ENCODE measurements at places on chromosomes 2 and 18.
A peak's percentile ranks its signal among the peaks of the same experiment; 100 is the strongest.

DNA sequence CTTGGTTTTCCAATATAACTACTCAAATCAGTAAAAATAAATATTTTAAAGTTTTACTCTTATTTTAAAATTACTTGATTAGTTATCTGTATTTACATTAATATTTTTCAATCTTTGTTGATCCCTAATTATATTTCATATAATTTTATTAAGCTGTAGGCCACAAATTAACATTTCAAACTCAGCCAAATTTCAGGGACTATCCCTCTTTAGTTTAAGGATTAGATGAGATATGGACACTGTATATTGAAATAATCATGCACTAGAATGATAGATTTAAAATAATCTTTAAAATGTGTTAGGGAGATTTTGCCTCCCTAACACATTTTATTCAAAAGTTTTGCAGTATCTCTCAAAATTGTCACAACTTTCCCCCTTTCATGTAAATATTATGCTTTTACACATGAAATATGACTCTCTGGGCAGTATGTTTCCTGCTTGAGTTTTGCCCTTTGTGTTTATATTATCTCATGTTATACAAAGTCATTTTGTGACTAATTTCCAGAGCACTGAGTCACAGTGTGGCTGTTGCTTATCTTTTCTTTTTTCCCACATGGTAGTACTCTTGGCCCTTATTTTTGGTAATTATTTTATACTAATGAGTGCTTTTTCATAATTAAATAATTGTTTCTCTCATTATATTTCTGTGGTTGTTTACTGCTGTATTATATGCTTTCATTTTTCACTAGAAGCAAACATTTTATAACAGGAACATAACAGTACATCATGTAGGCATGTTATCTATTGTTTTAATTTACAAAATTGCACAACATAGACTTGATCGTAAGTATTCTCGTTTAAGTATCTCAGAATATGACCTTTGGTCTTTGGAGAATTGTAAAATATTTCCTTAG is 1.2 kb downstream of the TFPI start:
- DNase-seq = peak; percentile 78

GRCh38 chr2:40611196-40611595 is 159.3 kb upstream of the SLC8A1 start:
- DNase-seq = no peak

DNA sequence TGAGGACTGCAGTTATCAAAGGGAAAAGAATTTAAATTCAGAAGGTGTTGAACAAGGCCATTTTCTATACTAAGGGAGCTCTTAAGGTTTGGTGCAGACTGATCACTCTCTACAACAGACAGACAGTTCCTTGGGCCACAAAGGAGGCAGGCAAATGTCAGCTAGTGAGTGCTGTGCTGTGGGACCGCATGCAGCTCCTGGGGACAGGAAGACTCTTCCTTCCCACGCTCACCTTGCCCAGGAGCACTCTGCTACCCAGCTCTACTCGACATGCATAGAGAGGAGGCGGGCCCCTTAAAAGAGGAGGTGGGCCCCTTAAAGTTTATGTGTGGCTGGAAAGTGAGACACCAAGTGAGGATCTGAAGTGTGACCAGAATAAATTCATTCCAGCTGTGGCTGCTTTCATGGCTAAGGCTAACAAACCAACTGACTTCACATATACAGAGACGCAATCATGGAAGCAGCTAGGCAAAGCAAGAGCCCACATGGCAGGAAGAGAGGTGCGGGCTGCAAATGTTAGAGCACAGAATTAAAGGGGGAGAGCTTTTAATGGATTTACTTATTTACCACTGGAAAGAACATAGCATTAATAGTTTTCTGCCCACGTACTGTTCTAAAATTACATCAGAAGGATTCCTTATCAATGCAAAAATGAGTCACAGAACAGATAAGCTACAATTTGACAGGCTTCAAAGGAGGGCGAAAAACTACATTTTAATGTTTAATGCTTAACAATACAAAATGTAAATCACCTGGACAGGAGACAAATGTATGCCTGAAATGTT is 101.4 kb upstream of the RNU4ATAC start:
- DNase-seq = no peak

DNA sequence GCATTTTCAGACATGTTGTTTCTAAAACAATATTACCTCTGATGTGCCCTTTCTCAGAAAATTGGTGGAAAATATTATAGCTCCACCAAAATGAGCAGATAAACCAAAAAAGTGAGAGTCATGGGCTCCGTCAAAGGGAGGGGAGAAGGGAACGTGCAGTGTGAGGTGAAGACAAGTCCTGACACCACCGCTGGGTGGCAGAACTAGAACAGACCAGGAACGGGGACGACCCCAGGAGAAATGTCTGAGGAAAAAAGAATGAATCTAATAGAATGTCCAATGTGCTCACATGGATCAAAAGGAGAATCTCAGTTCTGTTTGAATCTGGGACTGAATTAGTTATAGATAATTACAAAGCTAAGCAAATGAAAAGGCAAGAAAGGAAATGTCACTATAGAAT is 22.6 kb upstream of the BCL2 start:
- DNase-seq = peak; percentile 32

GRCh38 chr2:88563129-88563528 is 64.1 kb downstream of the EIF2AK3 start:
- DNase-seq = no peak

DNA sequence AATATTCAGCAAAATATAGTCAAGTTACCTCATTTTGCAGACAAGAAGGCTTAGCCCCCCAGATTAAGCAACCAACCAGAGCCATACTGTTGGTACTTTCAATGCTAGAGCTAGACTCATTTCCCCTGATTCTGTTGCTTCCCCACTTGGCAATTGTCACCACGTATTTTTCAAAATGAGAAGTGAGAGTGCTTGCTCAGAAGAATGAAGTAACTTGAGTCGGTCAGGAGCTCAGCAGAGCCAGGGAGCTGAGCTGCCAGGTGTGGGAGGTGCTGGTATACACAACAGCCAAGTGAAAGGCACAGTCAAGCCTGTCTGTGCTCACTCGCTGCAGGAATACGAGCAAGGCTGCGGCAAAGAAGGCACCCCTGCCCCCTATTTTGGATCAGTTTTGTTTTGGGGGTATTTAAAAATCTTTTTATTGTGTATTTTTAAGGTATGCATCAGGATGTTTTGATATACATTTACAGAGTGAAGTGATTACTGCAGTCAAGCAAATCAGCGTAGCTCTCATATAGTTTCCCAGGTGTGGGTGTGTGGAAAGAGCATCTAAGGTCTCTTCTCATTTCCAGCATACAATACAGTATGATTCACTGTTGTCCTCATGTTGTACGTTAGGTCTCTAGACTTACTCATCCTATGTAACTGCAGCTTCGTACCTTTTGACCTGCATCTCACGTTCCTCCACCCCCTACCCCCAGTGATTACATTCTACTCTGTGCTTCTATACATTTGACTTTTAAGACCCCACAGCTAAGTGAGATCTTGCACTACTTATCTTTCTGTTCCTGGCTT is 62.4 kb downstream of the MRPS9 start:
- DNase-seq = no peak

DNA sequence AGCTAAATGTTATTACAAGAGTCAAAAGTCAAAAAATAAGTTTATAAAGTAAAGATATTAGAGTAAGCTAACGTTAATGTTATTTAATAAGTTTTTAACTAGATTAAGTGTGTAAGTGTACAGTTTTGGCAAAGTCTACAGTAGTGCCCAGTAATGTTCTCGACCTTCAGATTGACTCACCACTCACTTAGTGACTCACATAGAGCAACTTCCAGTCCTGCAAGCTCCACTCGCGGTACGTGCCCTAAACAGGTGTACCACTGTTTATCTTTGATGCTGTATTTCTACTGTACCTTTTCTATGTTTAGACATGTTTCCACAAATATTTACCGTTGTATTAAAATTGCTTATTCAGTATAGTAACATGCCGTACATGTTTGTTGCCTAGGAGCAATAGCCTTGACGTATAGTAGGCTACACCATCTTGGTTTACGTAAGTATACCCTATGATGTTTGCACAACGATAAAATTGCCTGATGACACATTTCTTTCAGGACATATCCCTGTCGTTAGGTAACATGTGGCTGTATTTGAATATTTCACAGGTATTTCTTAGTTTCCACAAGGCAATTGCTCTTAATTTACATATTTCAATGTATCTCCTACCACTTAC is 1641.9 kb upstream of the PIK3C3 start:
- DNase-seq = no peak

DNA sequence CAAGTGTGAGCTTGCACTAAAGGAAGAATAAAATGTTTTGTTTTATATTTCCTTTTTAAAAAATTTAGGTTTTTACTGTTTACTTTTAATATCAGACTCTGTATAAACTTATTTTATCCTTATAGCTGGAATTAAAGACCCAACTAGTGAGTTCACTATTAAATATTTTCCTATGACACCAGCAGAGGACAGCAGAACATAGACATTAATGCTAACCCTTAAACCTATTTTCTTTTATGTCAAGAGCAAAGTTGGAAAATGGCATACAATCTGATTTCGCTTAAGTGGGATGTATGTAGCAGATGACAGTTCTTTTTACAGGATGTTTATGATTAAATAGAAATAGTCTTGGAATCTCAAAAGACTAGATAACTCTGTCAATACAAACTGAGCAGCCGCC is 188.2 kb upstream of the XIRP2 start:
- DNase-seq = no peak

DNA sequence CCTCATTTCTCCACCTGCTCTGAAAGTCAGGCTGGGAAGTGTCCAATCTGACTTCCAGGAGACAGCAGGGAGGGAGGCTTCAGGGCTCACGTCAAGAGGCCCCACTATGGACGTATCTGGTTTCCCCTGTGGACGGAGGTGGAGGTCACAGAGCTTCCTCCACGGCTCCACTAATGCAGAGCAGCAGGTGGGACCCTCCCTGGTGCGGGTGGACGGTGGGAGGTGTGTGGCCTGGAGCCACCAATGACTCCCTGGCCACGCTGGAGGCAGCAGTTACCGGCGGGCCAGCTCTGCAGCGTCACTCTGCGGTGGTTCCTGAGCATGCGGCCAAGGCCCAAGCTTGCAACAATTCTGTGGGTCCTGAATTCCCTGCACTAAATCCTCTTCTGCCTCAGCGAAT is 9.0 kb downstream of the CRACDL start:
- DNase-seq = no peak

DNA sequence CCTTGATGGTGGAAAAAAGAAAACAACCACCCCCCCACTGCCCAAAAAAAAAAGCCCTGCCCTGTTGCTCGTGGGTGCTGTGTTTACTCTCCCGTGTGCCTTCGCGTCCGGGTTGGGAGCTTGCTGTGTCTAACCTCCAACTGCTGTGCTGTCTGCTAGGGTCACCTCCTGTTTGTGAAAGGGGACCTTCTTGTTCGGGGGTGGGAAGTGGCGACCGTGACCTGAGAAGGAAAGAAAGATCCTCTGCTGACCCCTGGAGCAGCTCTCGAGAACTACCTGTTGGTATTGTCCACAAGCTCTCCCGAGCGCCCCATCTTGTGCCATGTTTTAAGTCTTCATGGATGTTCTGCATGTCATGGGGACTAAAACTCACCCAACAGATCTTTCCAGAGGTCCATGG is 28.0 kb downstream of the MAL start:
- peak; percentile 33 for DNase-seq

GRCh38 chr2:109481196-109481555 is 132.6 kb downstream of the SEPTIN10 start:
- no peak for DNase-seq

- DNase-seq = peak; percentile 36
Measured at GRCh38 chr2:222451224-222451674, 26.9 kb downstream of the SGPP2 start.

DNA sequence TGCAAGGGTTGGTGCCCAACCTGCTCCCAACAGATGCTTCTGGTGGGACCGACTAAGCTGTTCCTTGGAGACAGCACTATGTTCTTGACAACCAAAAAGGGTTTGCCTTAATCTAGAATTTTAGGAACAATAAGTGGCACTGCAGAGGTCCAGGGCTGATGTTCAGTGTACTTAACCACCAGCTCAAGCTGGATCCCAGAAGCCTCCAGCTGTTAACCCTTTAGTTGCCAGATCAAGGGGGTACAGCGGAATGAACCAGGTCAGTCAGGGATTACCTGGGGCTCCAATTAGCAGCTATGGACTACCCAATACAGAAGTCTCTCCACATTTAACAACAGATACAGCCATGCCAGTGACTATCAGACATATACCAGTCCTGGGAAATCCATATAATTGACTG is 3.5 kb downstream of the GPR75 start:
- no peak for DNase-seq

DNA sequence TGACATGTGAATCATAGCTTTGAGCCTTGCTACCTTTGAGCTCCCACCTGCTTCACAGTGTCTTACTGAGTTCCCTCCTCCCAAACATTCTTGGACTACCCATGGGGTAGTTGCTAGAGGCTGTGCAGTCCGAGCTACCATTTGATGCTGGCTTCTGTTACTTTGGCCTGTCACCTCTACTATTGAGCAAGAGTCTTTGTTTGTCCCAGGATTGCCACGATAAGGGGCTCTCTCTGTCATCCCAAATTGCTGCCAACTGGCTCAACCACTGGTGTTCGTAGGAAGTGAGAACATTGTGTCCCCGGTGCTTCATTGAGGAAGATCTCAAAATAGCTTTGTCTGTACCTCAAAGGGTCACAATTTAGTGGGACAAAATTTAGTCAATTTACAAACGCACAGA is 59.1 kb upstream of the PAX8 start:
- no peak for DNase-seq

DNA sequence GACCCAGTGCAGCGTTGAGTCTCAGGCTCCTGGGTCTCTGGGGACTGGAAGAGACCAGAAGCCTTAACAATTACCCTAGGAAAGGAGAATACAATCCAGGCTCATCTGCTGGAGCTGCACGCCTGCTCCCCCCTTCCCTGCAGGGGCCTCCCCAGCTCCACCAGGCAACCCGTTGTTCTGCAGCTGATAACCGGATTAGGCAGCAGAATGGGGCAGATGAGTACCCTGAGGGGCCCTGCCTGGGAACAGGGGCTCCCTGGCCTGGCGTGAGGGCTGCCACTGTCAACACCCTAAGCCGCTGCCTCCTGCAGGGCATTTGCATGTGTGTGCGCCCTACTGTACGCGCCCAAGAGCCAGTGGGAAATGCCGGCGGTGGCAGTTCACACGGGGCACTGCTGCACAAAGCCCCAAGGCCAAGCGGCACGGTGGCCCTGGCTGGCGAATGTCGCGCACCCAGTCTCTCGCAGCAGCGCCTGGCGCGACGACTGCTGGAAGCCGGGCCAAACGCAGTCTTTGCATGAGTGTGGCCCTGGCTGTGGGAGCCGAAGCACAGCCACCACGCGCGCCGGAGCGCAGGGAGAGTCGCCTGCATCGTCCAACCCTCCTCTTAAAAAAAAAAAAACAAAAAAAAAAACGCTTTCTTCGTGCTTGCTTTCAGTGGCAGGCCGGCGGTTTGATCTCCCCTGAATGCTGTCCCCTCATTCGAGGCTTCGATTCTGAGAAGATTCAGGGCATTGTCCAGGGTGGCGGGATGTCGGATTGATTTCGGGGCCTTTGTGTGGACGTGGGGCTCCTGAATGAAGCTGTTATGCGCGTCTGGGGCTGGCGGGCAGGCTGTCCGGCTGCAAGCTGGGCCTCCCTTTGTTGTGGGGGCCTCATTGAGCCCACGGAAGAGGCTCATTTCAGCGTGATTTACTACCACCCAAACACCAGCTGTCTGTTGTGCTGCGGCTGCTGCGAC is 63.8 kb downstream of the SETBP1 start:
- DNase-seq = no peak
